ENCODE measurements at places on chromosomes 13 and 19. TPM values are rescaled to one million over a fixed set of nuclear protein-coding genes. Genes with fewer than 3 reads are reported as not detected.

- peaks cover 34% of the 10 kb centered on the region for H3K4me1 ChIP-seq
- peak overlapping the region; percentile 33 for H3K4me3 ChIP-seq
- peaks cover 3% of the 10 kb centered on the region for H3K36me3 ChIP-seq
These were observed 1.9 kb downstream of the COX6B2 start for GRCh38 chr19:55352549-55353145.

DNA sequence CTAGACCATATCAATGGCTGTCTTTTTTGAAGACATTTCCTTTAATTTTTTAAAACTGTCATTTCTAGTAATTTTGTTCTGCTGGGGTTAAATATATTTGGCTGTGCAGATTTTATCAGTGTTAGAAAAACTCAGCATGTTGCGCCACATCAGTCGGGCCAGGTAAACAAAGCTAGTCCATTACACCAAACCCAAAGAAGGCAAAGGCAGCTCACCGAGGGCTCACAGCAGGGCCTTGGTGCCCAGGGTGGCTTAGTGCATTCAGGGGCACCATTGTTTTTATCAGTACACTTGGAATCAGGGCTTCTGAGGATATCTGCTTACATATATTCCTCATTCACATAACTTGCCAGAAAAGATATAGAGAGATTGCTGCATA is 22.2 kb downstream of the SPATA13 start:
- no peak for DNase-seq
- peaks cover 20% of the 10 kb centered on the region for H3K36me3 ChIP-seq
- H3K4me1 ChIP-seq: peaks cover 47% of the 10 kb centered on the region
- H3K27me3 ChIP-seq: no peaks in the 10 kb centered on the region
- H3K4me3 ChIP-seq: no peak overlapping the region

GRCh38 chr19:29670255-29670654 is 5.0 kb downstream of the PLEKHF1 start:
- no peak for DNase-seq
- peaks cover 77% of the 10 kb centered on the region for H3K36me3 ChIP-seq
- H3K4me3 ChIP-seq: peak overlapping the region; percentile 7
- H3K27me3 ChIP-seq: no peaks in the 10 kb centered on the region
- H3K4me1 ChIP-seq: peaks cover 80% of the 10 kb centered on the region
- peak overlapping the region; percentile 97 for H3K27ac ChIP-seq

DNA sequence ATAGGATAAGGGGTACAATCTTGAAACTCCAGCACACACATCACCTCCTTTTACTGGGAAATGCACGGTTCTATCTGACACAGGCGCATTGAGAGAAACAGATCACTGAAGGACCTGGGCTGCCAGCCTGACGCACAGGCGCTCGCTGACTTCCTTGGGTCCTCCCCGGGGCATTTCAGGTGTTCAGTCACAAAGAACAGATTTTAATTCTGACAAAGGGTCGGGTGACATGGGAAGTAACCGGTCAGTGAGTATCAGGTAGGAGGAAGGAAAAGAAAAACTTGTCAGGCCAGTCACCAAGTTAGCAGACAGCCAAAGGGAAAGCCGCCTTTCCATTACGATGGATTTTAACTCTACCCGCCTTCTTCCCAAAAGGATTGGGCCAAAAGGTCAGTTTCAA is 39.6 kb downstream of the INSR start:
- H3K4me3 ChIP-seq: no peak overlapping the region
- DNase-seq: no peak
- no peaks in the 10 kb centered on the region for H3K4me1 ChIP-seq
- H3K27ac ChIP-seq: no peak overlapping the region
- no peaks in the 10 kb centered on the region for H3K36me3 ChIP-seq
- H3K27me3 ChIP-seq: no peaks in the 10 kb centered on the region

GRCh38 chr13:111857846-111858560 is 208.9 kb upstream of the SOX1 start:
- no peak overlapping the region for H3K4me3 ChIP-seq
- no peaks in the 10 kb centered on the region for H3K36me3 ChIP-seq
- no peak overlapping the region for H3K27ac ChIP-seq
- H3K4me1 ChIP-seq: no peaks in the 10 kb centered on the region
- H3K27me3 ChIP-seq: no peaks in the 10 kb centered on the region

GRCh38 chr13:99310382-99311031 is 3.3 kb upstream of the GPR183 start:
- no peak for DNase-seq
- H3K4me1 ChIP-seq: peaks cover 83% of the 10 kb centered on the region

- H3K27ac ChIP-seq: no peak overlapping the region
- no peaks in the 10 kb centered on the region for H3K36me3 ChIP-seq
- no peaks in the 10 kb centered on the region for H3K27me3 ChIP-seq
- peaks cover 41% of the 10 kb centered on the region for H3K4me1 ChIP-seq
- DNase-seq: no peak
- H3K4me3 ChIP-seq: no peak overlapping the region
These were observed 124.2 kb downstream of the LMO7 start for GRCh38 chr13:75760131-75761021.

GRCh38 chr13:46852168-46852567 is 44.7 kb downstream of the HTR2A start:
- DNase-seq: no peak
- H3K27ac ChIP-seq: no peak overlapping the region
- H3K27me3 ChIP-seq: peaks cover 12% of the 10 kb centered on the region
- no peaks in the 10 kb centered on the region for H3K4me1 ChIP-seq
- H3K4me3 ChIP-seq: no peak overlapping the region

GRCh38 chr19:1837625-1838105 is 10.6 kb downstream of the REXO1 start:
- no peaks in the 10 kb centered on the region for H3K27me3 ChIP-seq
- H3K4me1 ChIP-seq: peaks cover 4% of the 10 kb centered on the region
- DNase-seq: peak; percentile 66
- H3K4me3 ChIP-seq: no peak overlapping the region
- H3K27ac ChIP-seq: no peak overlapping the region

DNA sequence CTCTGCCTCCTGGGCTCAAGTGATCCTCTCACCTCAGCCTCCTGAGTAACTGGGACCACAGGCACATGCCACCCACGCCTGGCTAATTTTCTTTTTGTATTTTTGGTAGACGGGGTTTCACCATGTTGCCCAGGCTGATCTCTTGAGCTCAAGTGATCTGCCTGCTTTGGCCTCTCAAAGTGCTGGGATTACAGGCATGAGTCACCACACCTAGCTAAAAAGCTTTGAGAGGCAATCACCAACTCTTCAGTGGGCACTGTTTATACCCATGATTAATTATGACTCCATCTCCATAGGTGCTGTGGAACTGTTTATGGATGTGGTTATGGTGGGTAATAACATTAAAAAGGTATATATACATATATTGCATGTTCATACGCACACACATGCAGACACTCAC is 7.5 kb upstream of the RBM26 start:
- no peak for DNase-seq
- no peaks in the 10 kb centered on the region for H3K36me3 ChIP-seq
- H3K4me3 ChIP-seq: no peak overlapping the region
- no peaks in the 10 kb centered on the region for H3K27me3 ChIP-seq

The PPFIA3 gene
- total RNA-seq: 2.6 TPM

The SDHAF1 gene
- 18.3 TPM for total RNA-seq

The PSG5 gene
- not detected for total RNA-seq

The SIGLECL1 gene
- total RNA-seq: not detected

The IZUMO4 gene
- total RNA-seq: 10.3 TPM
